ENCODE measurements at places on chromosomes 4 and X. TPM values are rescaled to one million over a fixed set of nuclear protein-coding genes. Genes with fewer than 3 reads are reported as not detected.

The DUSP21 gene
- total RNA-seq, result not detected

The TXK gene
- 0.26 TPM for total RNA-seq

The ADH1B gene
- 0.98 TPM for total RNA-seq

The HERC3 gene
- total RNA-seq, result 1.1 TPM

The NLRP2B gene
- not detected for total RNA-seq

The CT45A1 gene
- not detected for total RNA-seq

The ZCCHC18 gene
- total RNA-seq, result 0.62 TPM

The ZNF595 gene
- 36.7 TPM for total RNA-seq

DNA sequence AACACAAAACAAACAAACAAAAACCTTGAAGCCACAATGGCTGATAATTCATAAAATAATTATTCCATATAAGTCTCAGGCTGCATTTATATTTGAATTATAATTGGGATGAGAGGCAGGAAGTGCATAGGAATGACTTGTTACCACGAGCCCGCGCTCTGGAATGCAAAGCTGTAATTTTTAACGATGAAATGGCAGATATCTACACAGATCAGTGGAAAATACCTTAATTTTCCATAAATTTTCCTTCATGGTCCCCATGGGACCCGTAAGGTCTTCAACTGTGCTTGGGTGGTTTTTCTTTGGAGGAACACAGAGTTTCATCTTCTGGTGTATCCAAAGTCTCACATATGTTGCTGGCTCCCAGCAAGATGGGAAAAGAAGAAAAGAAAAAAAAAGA is 226.8 kb downstream of the SHOX start:
- H3K27ac ChIP-seq, result no peak overlapping the region
- no peaks in the 10 kb centered on the region for H3K27me3 ChIP-seq
- H3K36me3 ChIP-seq, result no peaks in the 10 kb centered on the region
- DNase-seq, result no peak

DNA sequence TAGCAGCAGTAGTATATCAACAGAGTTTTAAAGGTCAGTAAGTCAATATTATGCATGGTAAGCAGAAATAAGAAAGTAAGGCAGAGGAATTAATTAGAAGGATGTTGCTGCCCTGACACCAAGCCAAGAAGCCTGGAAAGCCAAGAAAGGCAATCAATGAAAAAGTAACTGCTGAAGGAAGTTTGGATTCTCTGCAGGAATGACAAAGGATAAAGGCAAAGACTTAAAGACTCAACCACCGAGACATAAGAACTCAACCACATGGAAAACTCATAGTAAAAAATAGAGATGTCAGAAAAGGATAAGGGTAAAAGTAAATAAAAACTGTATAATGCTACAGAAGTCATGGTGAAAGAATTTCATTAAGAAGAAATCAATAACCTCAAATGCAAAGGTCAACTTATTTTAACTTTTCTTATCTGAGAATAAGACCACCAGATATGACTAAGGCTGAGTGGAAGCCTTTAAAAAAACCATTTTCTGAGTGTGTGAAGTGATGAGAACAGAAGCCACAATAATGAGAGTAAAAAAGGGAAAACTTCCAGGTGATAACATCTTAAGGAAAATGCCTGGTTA is 55.2 kb downstream of the NEK1 start:
- no peak for DNase-seq
- H3K36me3 ChIP-seq, result no peaks in the 10 kb centered on the region
- no peak overlapping the region for H3K27ac ChIP-seq
- H3K4me1 ChIP-seq, result no peaks in the 10 kb centered on the region
- H3K27me3 ChIP-seq, result no peaks in the 10 kb centered on the region

GRCh38 chr4:151227731-151228130 is 49.2 kb upstream of the PRSS48 start:
- H3K4me3 ChIP-seq, result no peak overlapping the region
- H3K36me3 ChIP-seq, result no peaks in the 10 kb centered on the region
- no peaks in the 10 kb centered on the region for H3K27me3 ChIP-seq
- DNase-seq, result peak; percentile 4

GRCh38 chr4:74970577-74970976 is 37.7 kb downstream of the PARM1 start:
- no peaks in the 10 kb centered on the region for H3K4me1 ChIP-seq
- H3K4me3 ChIP-seq, result no peak overlapping the region
- DNase-seq, result no peak
- no peaks in the 10 kb centered on the region for H3K36me3 ChIP-seq
- no peaks in the 10 kb centered on the region for H3K27me3 ChIP-seq

GRCh38 chr4:111499706-111500105 is 645.5 kb upstream of the FAM241A start:
- no peaks in the 10 kb centered on the region for H3K4me1 ChIP-seq

DNA sequence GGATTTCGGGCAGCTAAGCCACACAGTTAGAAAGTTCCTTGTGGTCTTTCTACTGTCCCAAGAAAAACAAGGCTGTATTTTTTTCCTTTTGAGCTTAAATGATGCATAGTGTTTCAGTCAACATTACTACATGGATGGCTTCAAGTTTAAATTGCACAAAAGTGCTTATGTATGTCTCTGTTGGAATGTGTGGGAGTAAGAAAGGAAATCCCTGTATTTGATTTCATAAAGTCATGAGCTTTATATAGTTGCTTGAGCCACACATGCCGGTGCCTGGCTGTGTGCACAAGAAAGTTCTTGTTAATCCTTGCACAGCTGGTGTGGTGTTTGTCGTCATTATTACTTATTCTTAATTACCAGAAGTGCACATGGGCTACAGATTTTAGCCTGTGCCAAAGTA is 262.2 kb downstream of the ARHGAP10 start:
- no peak overlapping the region for H3K27ac ChIP-seq
- no peaks in the 10 kb centered on the region for H3K4me1 ChIP-seq
- H3K4me3 ChIP-seq, result no peak overlapping the region
- H3K36me3 ChIP-seq, result no peaks in the 10 kb centered on the region

DNA sequence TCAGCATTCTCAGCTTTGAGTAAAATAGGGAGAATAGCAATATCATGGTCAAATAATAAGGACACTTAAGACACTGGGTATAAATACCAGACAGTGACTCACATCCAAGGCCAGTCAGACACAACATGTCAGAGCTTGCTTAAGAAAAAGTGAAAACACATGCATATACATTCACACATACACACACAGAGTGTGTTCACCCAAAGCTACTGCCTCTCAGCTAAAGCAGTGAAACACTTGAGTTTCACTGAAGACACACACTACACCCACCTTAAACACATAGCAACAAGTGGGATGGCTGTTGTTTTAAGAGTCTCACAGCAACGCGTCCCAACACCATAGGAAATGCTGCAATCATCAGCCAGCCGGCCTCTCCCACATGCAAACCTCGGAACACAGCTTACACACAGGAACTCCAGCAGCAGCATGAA is 14.4 kb downstream of the SHROOM4 start:
- H3K4me3 ChIP-seq, result no peak overlapping the region
- no peaks in the 10 kb centered on the region for H3K4me1 ChIP-seq
- no peaks in the 10 kb centered on the region for H3K36me3 ChIP-seq
- H3K27me3 ChIP-seq, result no peaks in the 10 kb centered on the region

DNA sequence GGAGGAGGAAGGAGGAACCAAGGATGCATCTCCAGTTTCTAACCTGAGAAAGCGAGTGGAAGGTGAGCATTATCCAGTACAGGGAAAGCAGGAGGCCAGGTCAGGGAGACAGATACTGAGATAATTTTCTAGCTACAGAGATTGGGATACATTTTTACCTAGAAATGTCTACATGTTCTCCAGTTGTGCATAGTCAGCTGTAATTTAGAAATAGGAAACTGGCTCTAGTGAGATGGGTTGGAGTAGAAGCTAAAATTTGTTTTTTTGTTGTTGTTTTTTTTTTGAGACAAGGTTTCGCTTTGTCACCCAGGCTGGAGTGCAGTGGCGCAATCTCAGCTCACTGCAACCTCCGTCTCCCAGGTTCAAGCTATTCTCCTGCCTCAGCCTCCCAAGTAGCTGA is 71.3 kb downstream of the FNIP2 start:
- H3K27me3 ChIP-seq, result no peaks in the 10 kb centered on the region
- H3K4me3 ChIP-seq, result no peak overlapping the region
- H3K4me1 ChIP-seq, result no peaks in the 10 kb centered on the region
- H3K27ac ChIP-seq, result no peak overlapping the region
